Type B pancreatic cell (in vitro differentiated cells): ENCODE measurements at places on chromosomes 5 and 9. TPM values are rescaled to one million over a fixed set of nuclear protein-coding genes. Genes with fewer than 3 reads are reported as not detected.

DNA sequence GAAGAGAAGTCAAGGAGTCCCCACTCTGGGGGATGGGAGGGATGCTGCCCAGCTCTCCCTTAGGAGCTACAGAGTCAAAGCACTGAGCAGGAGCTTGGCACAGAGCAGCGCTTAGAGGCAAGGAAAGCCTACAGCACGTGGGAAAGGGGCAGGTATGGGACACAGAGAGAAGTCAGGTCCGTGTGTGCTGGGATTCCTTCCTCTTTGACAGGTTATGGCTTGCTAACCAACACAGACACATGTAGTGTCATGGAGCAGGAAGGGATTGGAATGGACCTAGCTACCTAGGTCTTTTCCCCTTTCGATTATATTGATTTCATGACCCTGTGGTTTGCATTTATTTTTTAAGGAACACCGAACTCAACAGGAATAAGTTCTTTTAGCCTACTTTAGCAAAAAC is 208.5 kb upstream of the TUT7 start:
- no peak for DNase-seq

DNA sequence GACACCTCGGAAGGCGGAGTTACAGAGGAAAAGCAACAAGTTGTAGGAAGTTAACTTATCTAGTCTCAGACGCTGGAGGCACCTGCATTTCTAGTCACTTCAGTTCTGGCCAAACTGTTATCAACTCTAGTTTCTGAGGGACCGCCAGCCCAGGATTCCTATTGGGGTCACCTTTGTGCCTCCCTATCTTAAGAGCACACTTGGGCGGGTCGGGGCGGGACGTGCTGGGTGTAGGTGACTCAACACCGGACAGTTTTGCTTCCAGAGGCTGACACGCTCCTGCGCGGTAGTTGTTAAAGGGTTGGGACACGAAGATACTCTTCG is 679 bp upstream of the KDM4C start:
- no peak for DNase-seq

Gene SLC23A1
- total RNA-seq = 1.6 and 2.1 TPM in 2 replicates

- peak; percentile 74 for DNase-seq
Measured at GRCh38 chr5:31854181-31855133, 215.5 kb downstream of the PDZD2 start.

Gene HTR1A
- total RNA-seq = 0.90 and 1.1 TPM in 2 replicates

Gene HSD17B3
- not detected in 2 replicates for total RNA-seq

Gene APBB3
- total RNA-seq = 26.9 and 61.4 TPM in 2 replicates

Gene IRX2
- 31.4 and 42.2 TPM in 2 replicates for total RNA-seq

Gene LCP2
- total RNA-seq = not detected in 2 replicates

- DNase-seq = no peak
Measured at GRCh38 chr5:140049205-140049604, 6.1 kb upstream of the NRG2 start.

Gene FOXD4L5
- total RNA-seq = 0.31 TPM in 1 of 2 replicates, not detected in the other

Gene STK32A
- total RNA-seq = 2.0 and 5.3 TPM in 2 replicates

DNA sequence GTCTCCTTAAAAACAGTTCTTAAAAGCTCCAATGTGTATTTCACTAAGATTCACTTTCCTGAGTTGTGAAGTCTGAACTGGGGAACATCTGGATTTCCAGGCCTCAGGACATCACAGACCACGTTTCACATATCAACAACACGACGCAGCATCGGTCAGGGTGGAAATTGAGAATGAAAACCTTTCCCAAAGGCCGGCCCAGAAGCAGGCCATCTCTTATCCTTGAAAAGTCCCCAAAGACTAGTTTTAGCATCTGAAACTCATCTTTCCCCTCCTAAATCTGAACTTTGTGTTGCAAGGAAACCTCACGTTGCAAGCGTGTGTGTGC is 96.4 kb upstream of the COL5A1 start:
- no peak for DNase-seq

GRCh38 chr5:53549792-53550191 is 10.6 kb upstream of the NDUFS4 start:
- DNase-seq = no peak

Gene SLC35D2
- 25.7 and 40.5 TPM in 2 replicates for total RNA-seq

- DNase-seq = no peak
Measured at GRCh38 chr9:113219969-113220368, 1.1 kb downstream of the FKBP15 start.

DNA sequence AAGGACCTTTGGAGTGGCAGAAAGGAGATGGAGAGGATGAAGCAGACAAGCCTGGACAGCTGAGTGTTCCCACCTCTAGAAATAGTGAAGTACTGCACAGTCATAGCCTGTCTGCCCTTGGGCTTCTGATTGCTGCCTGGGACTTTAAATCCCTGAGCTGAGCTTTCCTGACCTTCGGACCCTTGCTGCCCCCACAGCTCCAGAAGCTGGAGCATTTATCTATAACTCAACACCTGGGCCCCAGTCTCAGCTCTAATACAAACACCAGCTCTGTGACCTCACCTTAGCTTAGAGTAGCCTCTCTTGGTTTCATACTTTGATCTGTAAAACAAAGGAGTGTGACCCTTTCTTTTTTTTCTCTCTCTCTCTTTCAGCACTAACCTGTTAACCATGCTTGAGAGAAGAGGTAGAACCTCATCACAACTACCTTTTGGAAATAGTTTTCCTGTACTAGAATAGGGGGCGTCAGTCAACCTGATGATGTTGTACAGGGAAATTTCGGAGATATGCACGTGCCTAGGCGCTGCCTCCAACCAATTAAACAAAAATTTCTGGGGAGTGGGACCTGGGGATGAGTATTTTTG is 25.4 kb upstream of the ELL2 start:
- no peak for DNase-seq

DNA sequence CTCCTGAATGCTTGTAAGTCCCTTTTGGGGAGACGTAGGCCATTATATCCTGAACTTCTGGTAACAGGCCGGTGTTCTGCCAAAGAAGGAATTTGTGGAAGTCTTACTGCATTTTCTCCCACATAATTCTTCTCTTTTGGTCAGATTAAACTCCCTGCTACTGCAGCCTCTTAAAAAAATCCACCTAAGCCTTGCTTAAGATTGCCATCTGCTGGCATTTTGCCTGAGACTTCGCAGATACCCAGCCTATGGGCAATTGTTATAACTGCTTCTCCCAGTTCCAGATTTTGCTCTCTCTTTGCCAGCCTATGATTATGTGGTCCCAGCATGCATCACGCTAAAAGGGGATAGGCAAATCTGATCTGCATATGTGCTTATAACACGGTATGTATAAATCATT is 391.6 kb upstream of the CHD1 start:
- no peak for DNase-seq

DNA sequence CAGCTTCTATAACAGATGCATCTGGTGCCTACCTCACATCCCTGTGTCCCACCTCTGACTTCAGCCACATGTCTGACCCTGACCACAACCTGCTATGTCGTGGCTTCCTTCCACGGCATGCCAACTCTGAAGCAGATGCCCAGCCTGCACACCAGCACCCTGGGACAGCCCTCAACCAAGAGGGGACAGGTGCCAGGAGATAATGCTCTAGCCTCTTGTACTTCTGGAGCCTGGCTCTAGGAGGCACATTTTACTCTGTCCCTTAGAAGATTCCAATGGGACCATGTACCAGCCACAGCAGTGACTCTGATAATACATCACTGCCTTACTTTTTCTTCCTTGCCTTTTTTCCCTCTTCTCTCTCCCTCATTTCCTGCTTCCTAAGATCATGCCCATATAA is 51.4 kb downstream of the EBF1 start:
- no peak for DNase-seq

DNA sequence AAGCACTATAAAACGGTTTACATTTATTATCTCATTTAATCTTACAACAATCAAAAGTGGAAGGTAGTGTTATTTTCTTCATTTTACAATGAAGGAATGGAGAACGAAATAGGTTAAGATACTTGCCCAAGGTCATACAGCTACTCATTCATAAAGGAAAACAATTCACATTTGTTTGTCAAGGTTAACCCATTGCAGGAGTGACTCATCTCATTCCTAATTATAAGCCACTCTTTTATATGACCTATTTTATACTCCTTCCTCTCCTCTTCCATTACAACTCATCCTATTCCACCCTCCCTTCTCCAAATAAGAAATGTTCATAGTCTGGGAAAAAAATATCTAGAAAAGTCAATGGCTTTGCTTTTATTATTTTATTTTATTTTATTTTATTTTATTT is 29.6 kb downstream of the CRHBP start:
- no peak for DNase-seq

DNA sequence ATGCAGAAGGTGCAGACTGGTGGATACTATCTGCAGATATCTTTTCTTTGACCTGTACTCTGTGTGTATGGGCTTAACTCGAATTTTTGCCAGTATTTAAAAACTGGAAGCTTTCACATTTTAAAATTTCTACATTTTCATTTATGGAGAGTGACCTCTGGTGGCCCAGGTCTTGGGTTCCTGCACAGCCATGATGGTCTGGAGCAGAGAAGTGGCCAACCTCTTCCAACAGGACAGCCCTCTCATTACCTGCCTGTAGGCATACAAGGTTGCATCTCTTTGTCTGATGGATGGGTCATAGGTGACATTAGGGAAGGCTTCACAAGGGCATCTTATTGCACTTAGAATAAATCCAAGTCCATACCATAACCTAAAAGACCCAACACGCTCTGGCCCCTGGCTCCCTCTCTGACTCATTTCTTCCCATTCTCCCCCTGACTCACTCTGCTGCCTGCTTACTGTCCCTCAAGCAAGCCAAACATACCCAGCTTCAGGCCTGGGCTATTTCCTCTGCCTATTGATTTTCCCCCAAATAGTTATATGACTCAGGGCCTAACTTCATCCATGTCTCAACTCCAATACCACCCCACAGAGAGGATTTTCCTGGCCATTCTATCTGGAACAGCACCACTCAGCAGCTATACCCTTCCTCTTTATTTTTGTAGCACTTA is 113.3 kb upstream of the SLC1A3 start:
- DNase-seq = no peak

- DNase-seq = peak; percentile 49
Measured at GRCh38 chr9:92003308-92004044, 53.4 kb upstream of the ROR2 start.

- DNase-seq = no peak
Measured at GRCh38 chr5:141867651-141868050, 10.6 kb downstream of the PCDH1 start.

Gene CYSRT1
- total RNA-seq = 0.86 and 1.5 TPM in 2 replicates

GRCh38 chr5:93594591-93595419 is 11.8 kb downstream of the NR2F1 start:
- no peak for DNase-seq

Gene TAF11L6
- not detected in 2 replicates for total RNA-seq

DNA sequence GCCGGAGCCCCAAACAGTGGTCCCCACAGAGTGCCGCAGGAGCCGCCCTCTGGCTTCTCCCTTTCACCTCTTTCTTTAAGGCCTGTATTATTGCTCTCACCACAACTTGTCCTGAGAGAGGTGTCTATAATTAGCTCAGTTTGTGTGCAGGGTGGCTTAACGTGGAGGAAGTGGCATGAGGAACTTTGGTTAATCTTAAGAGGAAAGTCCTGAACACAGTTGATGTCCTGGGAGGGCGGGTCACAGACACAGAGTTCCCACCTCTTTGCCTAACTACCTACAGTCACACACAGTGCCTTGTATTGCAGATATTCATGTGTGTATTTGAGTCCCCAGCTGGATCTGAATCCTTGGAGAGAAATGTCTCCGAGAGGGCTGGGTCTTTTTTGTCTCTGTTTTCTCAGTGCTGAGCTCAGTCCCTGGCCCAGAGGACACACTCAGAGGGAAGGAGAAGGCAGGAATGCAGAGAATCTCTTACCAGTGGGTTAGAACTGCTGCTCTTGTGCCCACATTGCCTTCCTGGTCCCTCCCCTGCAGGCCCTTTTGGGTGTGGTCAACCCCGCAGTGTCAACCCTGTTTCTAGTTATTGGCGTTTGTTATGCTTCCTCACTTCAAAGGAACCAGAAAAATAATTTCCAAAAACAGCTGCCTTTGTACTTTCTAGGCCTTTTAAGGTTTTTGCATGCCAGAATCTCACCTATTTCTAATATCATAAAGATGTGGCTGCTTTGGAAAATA is 392.5 kb downstream of the KDM4C start:
- no peak for DNase-seq

Gene CLIC3
- 38.6 and 63.3 TPM in 2 replicates for total RNA-seq

Gene CACNA1B
- 2.4 and 3.2 TPM in 2 replicates for total RNA-seq

DNA sequence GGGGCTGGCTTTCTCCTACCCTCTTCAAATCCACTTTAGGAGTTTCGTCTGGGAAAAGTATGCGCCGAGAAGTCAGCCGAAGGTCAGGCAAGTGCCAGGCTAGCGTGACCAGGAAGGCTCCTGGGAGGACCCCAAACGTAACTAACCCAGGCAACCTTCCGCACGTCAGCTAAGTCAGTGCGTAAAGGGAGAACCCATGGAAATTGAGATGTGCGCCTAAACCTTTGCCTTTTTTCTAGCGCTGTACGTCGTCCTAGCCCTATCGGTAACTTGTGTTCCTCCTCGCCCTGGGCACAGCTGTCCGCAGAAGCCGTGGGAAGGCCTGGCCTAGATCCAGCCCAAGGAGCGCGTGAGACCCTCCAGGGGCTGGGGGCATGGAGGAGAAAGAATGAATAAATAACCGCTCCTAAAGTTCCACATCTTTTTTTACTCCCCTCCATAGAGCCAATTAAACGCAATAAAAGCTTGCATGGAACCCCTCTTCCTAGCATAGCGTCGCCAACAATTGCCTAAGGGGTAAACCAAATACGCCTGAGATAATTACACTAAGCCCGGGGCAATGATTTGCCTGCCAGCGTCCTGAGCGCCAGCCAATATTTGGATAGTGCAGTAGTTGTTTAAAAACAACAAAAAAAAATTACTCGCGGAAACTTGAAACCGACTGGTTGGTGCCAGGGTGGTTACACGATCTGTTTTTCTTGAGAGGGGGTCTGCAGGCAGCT is 4.0 kb upstream of the FOXB2 start:
- no peak for DNase-seq

Gene RANBP17
- 22.0 and 24.1 TPM in 2 replicates for total RNA-seq

Gene PTGR1
- 67.3 and 75.4 TPM in 2 replicates for total RNA-seq

DNA sequence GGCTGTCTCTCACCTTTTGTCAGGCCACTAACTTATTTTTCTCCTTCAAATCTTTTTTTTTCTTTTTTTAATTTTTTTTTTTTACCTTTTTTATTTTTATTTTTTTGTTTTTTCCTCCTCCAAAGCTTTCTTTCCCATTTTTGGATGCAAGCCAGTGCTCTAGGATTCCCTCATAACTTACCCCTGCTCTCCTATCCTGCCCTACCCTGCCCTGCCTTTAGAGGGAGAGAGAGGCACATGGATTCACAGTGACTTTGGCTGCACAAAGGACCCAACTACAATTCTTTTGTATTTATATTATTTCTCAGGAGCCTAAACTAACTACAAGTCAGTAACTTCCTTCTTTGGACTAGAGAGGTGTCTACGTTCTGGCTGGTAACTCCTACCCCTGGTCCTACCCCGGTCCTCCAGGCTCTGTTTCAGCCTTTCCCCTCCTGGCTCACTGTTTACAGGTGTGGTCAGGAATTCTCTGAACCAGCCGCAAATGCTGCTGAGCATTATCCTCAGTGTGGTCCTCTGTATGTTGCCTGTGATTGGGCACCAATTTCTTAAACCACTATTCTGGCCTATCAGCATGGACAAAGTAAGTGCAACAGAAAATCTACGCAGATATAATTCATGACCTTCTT is 8.4 kb upstream of the RUSC2 start:
- no peak for DNase-seq

Gene QRFP
- total RNA-seq = not detected in 2 replicates
